ENCODE measurements at places on chromosomes 3 and 15. TPM values are rescaled to one million over a fixed set of nuclear protein-coding genes. Genes with fewer than 3 reads are reported as not detected.

GRCh38 chr15:51218299-51218938 lies 120.0 kb downstream of the CYP19A1 start:
- DNase-seq = no peak
- H3K4me1 ChIP-seq = no peaks in the 10 kb centered on the region
- no peak overlapping the region for H3K27ac ChIP-seq
- H3K4me3 ChIP-seq = no peak overlapping the region
- no peaks in the 10 kb centered on the region for H3K36me3 ChIP-seq

The PODXL2 gene
- 3.5 TPM for total RNA-seq

- no peaks in the 10 kb centered on the region for H3K4me1 ChIP-seq
- no peaks in the 10 kb centered on the region for H3K27me3 ChIP-seq
- DNase-seq = no peak
- H3K27ac ChIP-seq = no peak overlapping the region
- H3K36me3 ChIP-seq = no peaks in the 10 kb centered on the region
Observed at GRCh38 chr3:36743826-36744225, 20.5 kb downstream of the DCLK3 start.

The CPB1 gene
- not detected for total RNA-seq

GRCh38 chr3:47378869-47379268 lies 2.0 kb upstream of the PTPN23 start:
- peaks cover 24% of the 10 kb centered on the region for H3K4me1 ChIP-seq
- no peak overlapping the region for H3K4me3 ChIP-seq
- H3K27ac ChIP-seq = no peak overlapping the region
- no peaks in the 10 kb centered on the region for H3K36me3 ChIP-seq

GRCh38 chr3:42764115-42764514 lies 8.9 kb downstream of the CCDC13 start:
- H3K36me3 ChIP-seq = no peaks in the 10 kb centered on the region
- H3K27ac ChIP-seq = no peak overlapping the region
- peaks cover 12% of the 10 kb centered on the region for H3K4me1 ChIP-seq
- no peaks in the 10 kb centered on the region for H3K27me3 ChIP-seq
- H3K4me3 ChIP-seq = no peak overlapping the region

DNA sequence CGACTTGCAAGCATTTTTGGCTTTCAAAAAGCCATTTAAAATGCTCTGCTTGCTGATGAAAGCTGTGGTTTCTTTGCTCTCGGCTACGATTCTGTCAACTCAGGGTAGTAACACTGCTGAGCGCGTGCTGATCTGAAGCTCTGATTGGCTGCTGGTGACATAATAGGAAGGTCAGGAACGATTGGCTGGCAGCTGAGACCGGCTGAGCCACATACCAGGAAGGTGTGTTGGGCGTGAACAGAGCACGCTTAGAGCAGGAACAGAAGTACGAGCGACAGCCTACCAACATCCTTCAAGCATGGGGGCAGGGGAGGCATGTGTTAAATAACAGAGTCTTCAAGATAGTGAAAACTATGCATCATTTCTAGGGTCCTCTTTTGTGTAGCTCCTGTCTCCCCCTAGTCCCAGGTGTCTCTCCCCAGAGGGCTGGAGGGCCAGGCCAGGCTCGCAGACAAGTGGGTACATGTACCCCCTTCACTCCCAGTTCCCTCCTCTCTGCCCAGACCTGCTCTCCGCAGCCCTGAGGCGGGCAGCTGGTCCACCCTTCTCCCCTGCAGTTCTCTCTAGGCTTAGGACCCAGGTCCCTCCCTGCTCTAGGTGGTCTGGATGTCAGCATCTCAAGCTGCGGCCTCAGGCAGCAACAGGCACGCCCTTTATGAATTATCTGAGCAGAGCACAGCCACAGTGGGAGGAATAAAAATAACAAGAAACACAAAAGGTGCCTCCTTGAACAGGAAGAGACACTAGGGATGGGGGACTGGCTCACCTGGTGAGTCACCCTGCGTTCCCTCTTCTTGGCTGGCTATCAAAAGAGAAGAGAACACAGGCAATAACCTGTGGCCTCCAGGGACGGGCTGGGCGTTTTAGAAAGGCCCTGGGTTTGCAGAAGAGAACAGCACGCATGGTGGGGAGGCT lies 76.0 kb downstream of the TAMM41 start:
- peak overlapping the region; percentile 28 for H3K27ac ChIP-seq
- H3K27me3 ChIP-seq = no peaks in the 10 kb centered on the region
- H3K36me3 ChIP-seq = no peaks in the 10 kb centered on the region
- H3K4me1 ChIP-seq = peaks cover 12% of the 10 kb centered on the region
- no peak overlapping the region for H3K4me3 ChIP-seq

- peaks cover 47% of the 10 kb centered on the region for H3K4me1 ChIP-seq
- H3K36me3 ChIP-seq = no peaks in the 10 kb centered on the region
- H3K27ac ChIP-seq = no peak overlapping the region
- DNase-seq = peak; percentile 46
- no peaks in the 10 kb centered on the region for H3K27me3 ChIP-seq
- H3K4me3 ChIP-seq = no peak overlapping the region
Observed at GRCh38 chr3:196611761-196612483, 27.6 kb upstream of the NRROS start.

The GOLGA6L7 gene
- total RNA-seq = not detected

The VPS13C gene
- total RNA-seq = 164 TPM

The MCF2L2 gene
- 2.2 TPM for total RNA-seq

The CCR3 gene
- total RNA-seq = not detected

GRCh38 chr15:71080166-71080565 lies 35.1 kb upstream of the THSD4 start:
- no peak overlapping the region for H3K4me3 ChIP-seq
- no peak overlapping the region for H3K27ac ChIP-seq
- no peaks in the 10 kb centered on the region for H3K36me3 ChIP-seq
- no peaks in the 10 kb centered on the region for H3K27me3 ChIP-seq
- H3K4me1 ChIP-seq = no peaks in the 10 kb centered on the region
- no peak for DNase-seq

The GP9 gene
- total RNA-seq = 8.6 TPM

DNA sequence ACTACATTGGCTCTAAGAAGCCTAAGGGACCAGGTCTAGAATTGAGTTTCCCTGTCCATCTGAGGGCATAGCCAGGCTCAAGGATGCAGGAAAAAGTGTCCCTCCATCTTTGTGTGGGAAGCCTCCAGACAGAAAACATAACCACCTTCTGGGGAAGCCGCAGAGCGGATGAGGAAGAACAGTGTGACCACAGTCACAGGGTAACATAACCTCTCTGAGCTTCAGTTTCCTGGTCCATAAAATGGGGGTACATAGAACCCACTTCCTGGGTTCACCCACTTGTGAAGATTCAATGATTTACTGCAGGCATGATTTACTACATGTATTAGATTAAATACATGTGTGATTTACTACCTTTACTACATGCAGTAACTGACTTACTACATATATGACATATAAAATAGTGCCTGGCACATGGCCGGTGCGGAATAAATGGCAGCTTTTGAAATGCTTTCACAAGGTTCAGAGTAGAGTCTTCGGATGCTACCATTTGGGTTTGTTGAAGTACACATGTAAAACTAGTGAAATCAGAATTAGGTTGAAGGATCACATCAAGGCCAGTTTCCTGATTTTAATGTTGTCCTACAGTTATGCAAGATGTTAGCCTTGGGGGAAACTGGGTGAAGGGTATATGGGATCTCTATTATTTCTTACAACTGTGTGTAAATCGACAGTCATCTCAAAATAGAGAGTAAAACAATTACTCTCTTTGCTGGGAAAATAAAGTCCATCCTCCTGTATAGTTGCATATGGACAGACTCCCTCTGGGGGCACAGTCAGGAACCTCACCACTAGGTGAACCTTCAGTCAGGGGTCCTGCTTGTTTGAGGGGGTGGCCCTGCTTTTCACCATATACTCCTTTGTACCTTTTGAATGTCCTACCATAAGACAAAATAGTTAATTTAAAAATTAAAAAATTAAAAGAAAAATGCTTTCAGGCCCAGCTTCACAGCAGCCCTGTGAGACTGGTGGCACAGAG lies 86.0 kb downstream of the SEMA5B start:
- peak; percentile 43 for DNase-seq
- H3K4me3 ChIP-seq = no peak overlapping the region
- H3K27me3 ChIP-seq = peaks cover 16% of the 10 kb centered on the region
- H3K27ac ChIP-seq = no peak overlapping the region
- H3K4me1 ChIP-seq = peaks cover 31% of the 10 kb centered on the region

The NOX5 gene
- total RNA-seq = not detected

- H3K4me3 ChIP-seq = no peak overlapping the region
- H3K27me3 ChIP-seq = no peaks in the 10 kb centered on the region
- no peak for DNase-seq
- no peaks in the 10 kb centered on the region for H3K36me3 ChIP-seq
Observed at GRCh38 chr3:46024131-46024530, 3.2 kb downstream of the XCR1 start.

GRCh38 chr3:161222662-161223061 lies 1.6 kb downstream of the NMD3 start:
- H3K36me3 ChIP-seq = peaks cover 14% of the 10 kb centered on the region
- DNase-seq = no peak
- H3K4me3 ChIP-seq = no peak overlapping the region
- H3K27ac ChIP-seq = no peak overlapping the region

DNA sequence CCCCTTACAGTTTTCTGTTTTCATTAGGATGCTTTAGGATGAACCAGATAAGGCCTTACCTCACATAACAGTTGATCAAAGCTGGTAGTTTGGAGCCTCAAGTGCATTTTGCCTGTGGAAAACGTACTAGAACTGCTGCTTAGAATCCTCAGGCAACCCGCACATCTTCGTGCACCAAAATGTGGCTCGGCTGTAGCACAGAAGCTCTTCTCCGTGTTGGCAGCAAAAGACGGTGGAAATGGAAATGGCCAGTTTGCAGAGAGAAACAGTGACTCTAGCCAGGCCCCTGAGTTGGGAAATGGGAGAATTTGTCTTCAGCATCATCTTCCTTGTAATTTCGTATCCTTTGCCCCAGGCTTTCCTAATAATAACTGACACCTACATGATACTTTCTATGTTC lies 20.6 kb downstream of the TLNRD1 start:
- no peak overlapping the region for H3K27ac ChIP-seq
- H3K36me3 ChIP-seq = no peaks in the 10 kb centered on the region
- peaks cover 3% of the 10 kb centered on the region for H3K4me1 ChIP-seq
- no peak for DNase-seq
- H3K27me3 ChIP-seq = no peaks in the 10 kb centered on the region
- no peak overlapping the region for H3K4me3 ChIP-seq

The ADAMTS17 gene
- total RNA-seq = 9.5 TPM

The GPR160 gene
- total RNA-seq = 5.5 TPM

DNA sequence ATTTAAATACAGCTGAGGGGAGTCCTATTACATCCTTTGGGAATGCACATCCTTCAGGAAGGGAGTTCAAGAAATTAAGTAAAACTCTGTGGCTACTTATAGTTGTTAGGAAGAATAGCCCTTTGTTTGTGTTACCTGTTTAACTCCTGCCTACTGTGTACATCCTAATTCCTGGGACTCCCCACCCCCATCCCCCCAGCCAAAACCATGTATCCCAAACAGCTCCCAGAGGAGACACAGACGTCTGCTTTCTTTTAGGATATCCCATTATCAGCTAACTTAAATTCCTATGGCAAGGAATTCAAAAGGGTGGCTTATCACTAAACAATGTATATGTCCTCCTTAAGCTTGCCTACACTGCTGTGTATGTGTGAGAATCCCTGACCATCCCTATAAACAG lies 581.7 kb downstream of the DIPK2A start:
- no peaks in the 10 kb centered on the region for H3K36me3 ChIP-seq
- H3K4me3 ChIP-seq = no peak overlapping the region
- DNase-seq = no peak
- no peak overlapping the region for H3K27ac ChIP-seq
- H3K27me3 ChIP-seq = no peaks in the 10 kb centered on the region
- no peaks in the 10 kb centered on the region for H3K4me1 ChIP-seq

- H3K4me1 ChIP-seq = no peaks in the 10 kb centered on the region
- H3K27ac ChIP-seq = no peak overlapping the region
- no peaks in the 10 kb centered on the region for H3K27me3 ChIP-seq
- no peak overlapping the region for H3K4me3 ChIP-seq
- DNase-seq = no peak
Observed at GRCh38 chr3:158663246-158663645, 9.2 kb downstream of the LXN start.

DNA sequence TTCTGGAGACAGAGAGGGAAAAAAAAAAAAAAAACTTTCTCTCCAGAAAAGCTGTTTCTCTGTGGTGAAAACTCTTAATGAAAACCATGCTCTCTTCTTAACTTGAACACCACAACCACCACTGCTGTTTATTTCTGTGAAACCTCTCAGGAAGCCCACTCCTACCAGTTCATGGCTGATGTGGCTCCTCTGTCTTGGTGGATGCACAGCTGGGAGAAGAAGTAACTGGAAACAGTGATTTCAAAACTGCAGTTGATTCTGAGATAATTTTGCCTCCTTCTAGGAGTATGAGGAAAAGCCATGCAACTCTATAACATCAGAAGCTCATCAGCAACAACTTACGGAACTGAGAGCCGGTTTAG lies 40.2 kb upstream of the PYGO1 start:
- no peaks in the 10 kb centered on the region for H3K4me1 ChIP-seq
- no peak overlapping the region for H3K27ac ChIP-seq
- H3K4me3 ChIP-seq = no peak overlapping the region

GRCh38 chr3:8891774-8892173 lies 71.5 kb downstream of the RAD18 start:
- DNase-seq = no peak
- peaks cover 8% of the 10 kb centered on the region for H3K36me3 ChIP-seq
- no peak overlapping the region for H3K27ac ChIP-seq
- H3K4me1 ChIP-seq = no peaks in the 10 kb centered on the region
- no peaks in the 10 kb centered on the region for H3K27me3 ChIP-seq

GRCh38 chr15:65663521-65663920 lies 41.8 kb downstream of the SLC24A1 start:
- H3K27me3 ChIP-seq = no peaks in the 10 kb centered on the region
- H3K27ac ChIP-seq = no peak overlapping the region
- no peak overlapping the region for H3K4me3 ChIP-seq
- no peak for DNase-seq

The TMEM115 gene
- 24.3 TPM for total RNA-seq

- peak; percentile 4 for DNase-seq
- no peak overlapping the region for H3K27ac ChIP-seq
- peaks cover 2% of the 10 kb centered on the region for H3K27me3 ChIP-seq
- no peaks in the 10 kb centered on the region for H3K36me3 ChIP-seq
- no peak overlapping the region for H3K4me3 ChIP-seq
Observed at GRCh38 chr3:66138336-66139313, 82.2 kb upstream of the SLC25A26 start.

- no peaks in the 10 kb centered on the region for H3K36me3 ChIP-seq
- H3K4me1 ChIP-seq = no peaks in the 10 kb centered on the region
- H3K27me3 ChIP-seq = no peaks in the 10 kb centered on the region
- no peak overlapping the region for H3K27ac ChIP-seq
- no peak for DNase-seq
Observed at GRCh38 chr3:122067214-122067550, 12.0 kb downstream of the CD86 start.

The NPAP1 gene
- not detected for total RNA-seq

The MME gene
- 6.1 TPM for total RNA-seq

- DNase-seq = no peak
- no peak overlapping the region for H3K4me3 ChIP-seq
- no peaks in the 10 kb centered on the region for H3K27me3 ChIP-seq
- no peaks in the 10 kb centered on the region for H3K4me1 ChIP-seq
- H3K36me3 ChIP-seq = no peaks in the 10 kb centered on the region
- no peak overlapping the region for H3K27ac ChIP-seq
Observed at GRCh38 chr3:113773381-113773780, 26.5 kb downstream of the ATP6V1A start.

All from natural killer cell (primary cell).